ENCODE measurements at places on chromosomes 13 and 19.

DNA sequence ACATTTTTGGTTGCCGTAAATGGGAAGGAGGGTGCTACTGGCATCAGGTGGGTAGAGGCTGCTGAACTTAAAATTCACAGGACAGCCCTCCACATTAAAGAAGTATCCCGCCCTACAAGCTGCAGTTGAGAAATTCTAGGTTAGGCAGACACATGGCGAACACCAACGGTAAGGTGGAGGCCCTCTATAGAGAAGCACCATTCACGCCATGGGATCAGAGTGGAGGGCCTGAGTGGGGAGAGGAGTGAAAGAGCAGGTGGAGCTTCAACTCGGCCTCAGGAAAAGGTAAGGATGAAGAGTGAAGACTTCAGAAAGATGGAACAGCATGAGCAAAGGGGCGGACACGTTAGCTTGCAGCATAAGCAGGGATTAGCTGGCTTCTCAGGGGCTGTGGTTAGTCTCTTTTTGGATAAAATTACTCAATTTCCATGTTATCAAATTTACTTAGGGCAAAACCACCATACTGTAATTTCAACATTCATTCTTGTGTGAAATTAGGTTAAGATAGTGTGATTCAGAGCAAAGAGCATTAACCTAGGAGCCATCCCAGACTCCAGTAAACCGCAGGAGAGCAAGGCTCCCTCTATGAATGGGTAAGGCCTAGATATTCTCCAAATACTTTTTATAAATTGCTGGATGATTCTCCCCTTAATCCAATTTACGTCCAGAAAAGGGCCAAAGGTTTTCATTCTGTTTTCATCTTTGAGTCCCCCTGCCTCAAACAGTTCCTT lies 1.2 kb downstream of the EEF1AKMT1 start:
- no peak for DNase-seq

DNA sequence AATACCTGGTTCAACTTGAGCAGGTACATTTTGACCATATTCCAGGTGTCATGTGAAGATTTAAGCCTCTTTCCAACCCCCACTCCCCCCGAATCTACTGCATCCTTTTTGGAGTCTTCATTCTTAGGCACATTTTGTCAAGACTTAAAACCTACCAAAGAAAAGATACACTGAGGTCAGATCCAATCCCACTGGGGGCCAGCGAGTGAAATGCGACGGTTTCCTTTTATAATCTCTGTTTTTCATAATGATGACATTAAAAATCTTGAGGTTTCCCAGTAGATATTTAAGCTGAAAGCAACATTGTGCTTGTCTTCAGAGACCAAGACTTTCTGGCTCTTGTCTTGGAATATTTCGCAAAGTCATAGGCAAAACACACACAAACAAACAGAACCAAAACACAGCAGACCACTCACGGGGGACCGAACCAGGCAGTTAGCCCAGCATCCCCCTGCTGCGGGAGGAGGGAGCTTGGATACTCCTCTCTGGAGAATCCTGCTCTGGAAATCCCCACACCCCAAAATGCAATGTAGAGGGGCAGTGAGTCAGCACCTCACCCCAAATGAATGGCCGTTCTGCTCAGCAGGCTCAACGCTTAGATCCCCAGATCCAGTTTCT lies 506 bp upstream of the GAS6 start:
- DNase-seq, result no peak

DNA sequence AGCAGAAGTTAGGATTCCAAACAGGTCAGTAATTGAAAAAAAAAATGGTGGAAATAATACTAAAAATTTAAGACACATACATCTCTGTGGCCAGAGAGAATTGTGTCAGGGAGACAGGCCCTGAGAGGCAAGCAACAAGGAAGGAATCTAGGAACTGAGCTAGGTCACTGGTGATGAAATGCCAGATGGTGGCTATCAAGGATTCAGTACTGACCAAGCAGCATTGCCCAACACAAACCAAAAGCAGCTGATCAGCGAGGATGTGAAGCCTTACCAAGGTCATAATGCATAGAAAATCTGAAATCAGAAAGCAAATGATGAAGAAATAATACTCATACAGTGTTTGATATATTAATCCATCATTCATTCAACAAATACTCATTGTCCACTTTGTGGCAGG lies 905.0 kb downstream of the GPC5 start:
- no peak for DNase-seq

GRCh38 chr13:68667863-68668262 lies 1437.7 kb upstream of the PCDH9 start:
- no peak for DNase-seq

DNA sequence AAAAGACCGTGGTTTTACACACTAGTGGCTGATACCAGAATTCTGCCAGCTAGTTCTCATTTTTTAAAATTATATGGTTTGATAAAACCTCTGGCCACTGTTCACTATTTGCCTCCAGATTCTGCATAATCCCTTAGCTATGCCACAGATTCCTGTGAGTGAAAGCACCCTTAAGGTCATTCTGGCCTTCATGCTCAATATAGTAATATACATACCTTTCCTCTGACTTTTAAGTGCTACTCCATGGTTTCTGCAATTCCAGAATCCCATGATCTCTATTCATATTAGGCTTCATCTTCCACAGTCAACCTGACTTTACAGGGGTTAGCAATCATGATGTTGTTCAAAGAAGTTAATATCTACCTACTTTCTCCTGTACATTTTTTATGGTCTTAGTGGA lies 274.1 kb upstream of the EDNRB start:
- DNase-seq, result no peak

- DNase-seq, result no peak
Measured at GRCh38 chr19:49880162-49880869, 2.8 kb downstream of the TBC1D17 start.

DNA sequence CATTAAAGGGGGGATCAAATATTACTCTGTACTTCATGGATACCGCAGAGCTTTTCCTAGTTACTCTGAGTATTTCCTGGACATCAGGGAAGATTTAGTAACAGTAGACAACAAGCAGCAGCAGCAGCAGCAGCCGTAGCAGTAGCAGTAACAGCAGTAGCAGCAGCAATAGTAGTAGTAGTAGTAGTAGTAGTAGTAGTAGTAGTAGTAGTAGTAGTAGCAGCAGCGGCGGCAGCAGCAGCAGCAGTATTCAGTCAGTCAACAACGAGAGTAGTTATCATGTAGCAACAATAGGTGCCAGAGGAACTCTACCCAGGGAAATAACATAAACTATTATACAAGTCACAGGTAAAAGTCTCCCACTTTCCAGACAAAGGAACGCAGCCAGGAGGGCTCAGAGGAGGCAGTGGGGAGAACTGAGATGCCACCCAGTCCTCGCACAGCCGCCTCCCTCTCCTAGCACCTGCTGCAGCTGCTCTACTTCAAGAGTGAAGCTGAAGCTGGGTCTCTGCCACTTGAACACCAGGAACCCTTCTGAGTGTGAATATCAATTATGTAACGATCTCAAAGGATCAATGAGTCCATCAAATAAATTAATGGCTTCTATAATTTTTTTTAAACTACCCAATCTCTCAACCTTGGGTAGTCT lies 1.3 kb upstream of the DOCK9 start:
- DNase-seq, result no peak

DNA sequence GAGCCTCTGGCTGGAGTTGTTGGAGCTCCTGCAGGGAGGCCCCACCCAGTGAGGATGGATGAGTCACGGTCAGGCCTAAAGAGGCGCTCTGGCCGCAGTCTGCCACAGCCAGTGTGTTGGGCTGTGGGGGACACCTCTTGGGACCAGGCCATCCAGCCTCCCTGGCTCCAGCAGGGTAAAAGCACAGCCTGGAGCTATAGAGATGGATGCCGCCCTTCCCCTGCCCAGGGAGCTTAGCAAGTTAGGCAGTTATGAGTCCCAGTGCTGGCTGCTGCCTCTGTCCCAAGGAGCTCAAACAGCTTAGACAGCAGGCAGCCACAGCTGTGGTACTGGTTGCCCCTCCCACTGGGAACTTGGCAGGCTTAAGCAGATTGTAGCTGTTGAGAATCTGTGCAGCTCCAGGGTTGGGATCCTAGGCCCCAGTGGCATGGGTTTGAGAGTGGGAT lies 100.9 kb downstream of the NDFIP2 start:
- DNase-seq, result no peak

GRCh38 chr13:102227741-102228140 lies 174.1 kb downstream of the FGF14 start:
- no peak for DNase-seq

GRCh38 chr19:47240996-47241918 lies 10.3 kb upstream of the BBC3 start:
- DNase-seq, result peak; percentile 92

- DNase-seq, result no peak
Measured at GRCh38 chr13:111115061-111115964, at the start of gene ARHGEF7. ARHGEF7 (plus strand) TSS chr13:111115310; CDS start chr13:111115527, 217 bp downstream.

- no peak for DNase-seq
Measured at GRCh38 chr19:3465552-3465951, 14.8 kb downstream of the SMIM24 start.

GRCh38 chr13:103031332-103031873 lies 34.8 kb downstream of the SLC10A2 start:
- no peak for DNase-seq

- DNase-seq, result peak; percentile 40
Measured at GRCh38 chr13:99446242-99446641, 55.0 kb upstream of the TM9SF2 start.

- no peak for DNase-seq
Measured at GRCh38 chr13:112952759-112953551, 16.1 kb upstream of the MCF2L start.

DNA sequence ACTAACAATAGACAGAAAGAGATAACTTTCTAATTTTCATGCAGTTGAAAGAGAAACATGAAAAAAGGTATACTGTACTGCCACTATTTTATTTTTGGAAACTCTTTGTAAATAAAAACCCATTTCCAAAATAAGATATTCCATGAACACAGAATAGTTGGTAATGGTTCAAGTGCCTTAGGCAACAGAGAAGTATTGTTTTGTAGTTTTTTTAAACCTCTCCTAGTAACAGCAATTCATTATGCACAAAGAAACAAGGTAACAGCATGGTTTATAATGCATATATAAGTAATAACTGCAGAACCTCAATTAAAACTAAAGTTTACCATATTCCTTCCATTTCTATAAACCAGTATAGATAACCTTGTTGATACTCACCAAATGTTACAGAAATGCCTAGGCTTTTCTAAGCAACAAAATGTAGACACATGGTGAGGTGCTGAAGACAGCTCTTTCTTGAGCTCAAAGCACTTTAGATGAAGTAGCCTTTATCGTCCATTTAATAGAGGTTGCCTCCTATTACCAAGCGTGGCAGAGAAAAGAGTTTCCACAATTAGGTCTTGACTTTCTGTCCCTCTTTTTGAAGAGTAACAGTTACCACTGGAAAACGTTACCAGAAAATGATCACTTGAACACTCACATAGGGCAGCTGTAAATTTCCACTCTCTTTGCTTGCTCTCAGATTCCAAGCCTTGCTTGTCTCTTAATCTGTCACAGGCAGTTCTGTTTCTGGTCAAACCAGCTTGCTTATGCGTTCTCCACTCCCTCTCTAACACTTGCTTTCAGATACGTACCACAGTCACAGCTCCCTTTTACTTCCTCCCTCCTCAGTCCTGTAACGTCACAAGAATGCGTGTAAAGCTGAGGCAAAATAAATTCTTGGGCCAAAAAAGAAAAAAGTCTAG lies 42.9 kb downstream of the CAB39L start:
- DNase-seq, result peak; percentile 84

- DNase-seq, result no peak
Measured at GRCh38 chr19:15287496-15287895, 44.8 kb downstream of the BRD4 start.

DNA sequence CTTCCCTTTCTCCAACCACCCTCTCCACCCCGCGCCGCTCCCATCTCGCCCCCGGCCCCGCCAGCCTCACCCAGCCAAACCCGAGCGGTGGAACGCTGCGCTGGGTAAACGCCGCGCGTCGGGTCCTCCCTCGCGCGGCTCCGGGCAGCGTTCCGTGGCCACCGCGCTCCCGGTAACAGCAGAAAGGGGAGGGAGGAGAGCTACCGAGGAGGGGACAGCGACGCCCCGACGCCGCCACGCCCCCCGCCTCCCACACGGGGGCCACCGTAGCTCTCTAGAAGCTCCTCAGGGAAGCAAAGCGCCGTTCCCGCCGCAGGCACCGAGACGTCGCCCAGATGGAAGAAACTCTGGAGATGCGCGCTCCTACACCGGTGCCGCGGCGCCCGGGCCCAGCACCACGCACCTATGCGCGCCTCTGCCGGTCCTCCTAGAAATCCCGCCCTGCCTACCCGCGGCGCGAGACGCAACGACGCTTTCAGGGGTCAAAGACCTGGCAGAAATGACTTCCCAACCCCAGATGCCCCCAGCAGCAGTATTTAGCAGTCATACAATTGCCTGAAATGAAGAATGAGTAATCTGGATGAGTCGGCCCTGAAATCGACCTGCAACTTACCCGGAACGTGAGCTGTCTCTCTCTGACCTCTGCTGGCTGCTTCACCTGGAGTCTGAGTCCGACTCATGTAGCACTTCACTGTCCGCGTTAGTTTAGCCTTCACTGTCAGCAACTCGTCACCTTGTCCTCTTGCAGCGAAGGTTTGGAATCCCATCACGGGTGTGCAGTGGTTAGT lies at the start of gene RUBCNL:
Gene RUBCNL (minus strand): TSS at position 189 of the 788 bp plus-strand sequence. CDS start 14,777 bp downstream, outside the sequence.
- no peak for DNase-seq

DNA sequence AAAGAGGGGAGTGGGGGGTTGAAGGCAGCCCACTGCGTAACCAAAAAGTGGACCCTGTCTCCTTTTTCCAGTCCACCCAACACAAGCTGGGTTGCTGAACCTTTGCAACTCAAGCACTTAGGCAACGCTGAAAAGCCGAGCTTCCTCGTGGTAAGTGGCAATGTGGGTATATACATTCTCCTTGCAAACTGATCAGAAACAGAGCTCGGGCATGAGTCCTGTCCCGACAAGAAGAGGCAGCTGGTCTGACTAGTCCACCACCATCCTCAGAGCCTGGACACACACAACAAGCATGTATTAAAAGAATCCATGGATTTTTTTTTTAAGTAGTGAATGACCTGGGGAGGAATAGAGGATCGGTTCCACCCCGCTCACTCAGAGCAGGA lies 240.6 kb upstream of the ZNF507 start:
- no peak for DNase-seq

- no peak for DNase-seq
Measured at GRCh38 chr13:111877906-111878305, 189.0 kb upstream of the SOX1 start.

GRCh38 chr13:100657881-100658315 lies 16.7 kb downstream of the TMTC4 start:
- no peak for DNase-seq

DNA sequence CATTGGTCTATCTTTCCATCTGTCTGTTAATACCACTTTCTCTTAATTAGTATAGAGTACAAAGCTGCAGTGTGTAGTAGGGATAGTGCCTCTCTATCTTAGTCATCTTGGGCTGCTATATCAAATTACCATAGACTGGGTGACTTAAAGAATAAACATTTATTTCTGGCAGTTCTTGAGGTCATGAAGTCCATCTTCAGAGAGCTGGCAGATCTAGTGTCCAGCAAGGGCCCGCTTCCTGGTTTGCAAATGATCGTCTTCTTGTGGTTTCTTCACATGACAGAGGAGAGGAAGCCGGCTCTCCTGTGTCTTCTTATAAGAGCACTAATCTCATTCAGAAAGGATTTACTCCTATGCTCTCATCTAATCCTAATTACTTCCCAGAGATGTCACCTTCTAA lies 6.1 kb downstream of the ZNF700 start:
- no peak for DNase-seq

- DNase-seq, result no peak
Measured at GRCh38 chr13:73819711-73820110, 314.5 kb downstream of the KLF12 start.

- no peak for DNase-seq
Measured at GRCh38 chr13:50202485-50202884, 187.2 kb downstream of the KCNRG start.
